ENCODE measurements at places on chromosomes 5 and 9.

- DNase-seq, result peak; percentile 11
Measured at GRCh38 chr9:7756088-7756487, 43.5 kb downstream of the DMAC1 start.

GRCh38 chr5:154524859-154525258 is 46.8 kb upstream of the HAND1 start:
- peak; percentile 10 for DNase-seq

DNA sequence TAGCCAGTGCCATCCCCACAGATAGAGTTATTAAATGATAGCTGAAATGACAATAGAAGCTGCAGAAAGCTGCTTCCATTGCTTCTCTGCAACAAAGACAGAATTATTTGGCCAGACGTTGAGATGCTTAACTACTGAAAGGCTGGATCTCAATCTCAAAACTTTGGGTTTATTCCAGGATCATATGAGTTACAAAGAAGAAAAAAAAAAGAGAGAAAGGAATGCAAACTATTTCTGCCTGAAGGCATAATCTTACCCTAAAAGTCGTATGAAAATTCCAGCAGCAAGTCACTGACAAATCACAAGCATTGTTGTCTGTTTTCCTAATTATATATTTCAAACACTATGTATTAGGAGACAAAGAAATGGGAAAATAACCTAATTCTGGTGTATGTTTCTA is 12.8 kb upstream of the TYRP1 start:
- DNase-seq, result peak; percentile 73

- peak; percentile 89 for DNase-seq
Measured at GRCh38 chr9:128911529-128912035, 9.2 kb upstream of the PHYHD1 start.

DNA sequence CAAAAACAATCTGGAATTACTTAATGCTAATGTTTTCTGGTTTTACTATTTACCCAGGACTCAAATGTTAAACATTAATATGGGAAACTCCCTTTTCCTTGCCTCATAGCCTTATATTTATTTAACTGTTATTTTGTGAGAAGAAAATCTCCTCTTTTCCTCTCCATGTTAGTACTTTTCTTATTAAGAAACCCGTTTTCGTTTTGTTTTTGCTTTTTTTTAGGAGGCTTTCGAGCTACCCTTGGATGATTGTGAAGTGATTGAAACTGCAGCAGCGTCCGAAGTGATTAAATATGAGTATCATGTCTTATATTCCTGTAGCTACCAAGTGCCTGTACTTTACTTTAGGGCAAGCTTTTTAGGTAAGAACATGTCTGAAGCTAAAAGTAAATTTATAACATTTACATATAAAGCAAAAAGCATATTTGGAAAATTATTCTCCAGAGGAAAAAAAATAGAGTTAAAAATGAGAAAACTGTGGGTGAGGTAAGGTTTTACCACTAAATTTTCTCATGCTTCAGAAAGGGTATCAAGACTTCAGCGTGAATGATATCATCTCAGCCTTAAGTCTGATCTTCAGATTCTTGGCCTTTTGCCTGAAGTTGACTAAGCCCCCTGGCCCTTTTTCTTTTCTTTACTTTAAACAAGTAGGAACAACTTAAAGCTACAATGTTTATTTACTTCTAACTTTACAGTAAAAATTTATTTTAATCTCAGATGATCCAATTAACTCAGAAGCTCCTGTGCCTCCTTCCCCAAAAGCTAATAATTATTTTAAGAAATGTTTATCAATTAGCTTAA is 113.8 kb downstream of the RPS23 start:
- peak; percentile 87 for DNase-seq

- no peak for DNase-seq
Measured at GRCh38 chr5:124683917-124684555, 62.4 kb downstream of the ZNF608 start.

DNA sequence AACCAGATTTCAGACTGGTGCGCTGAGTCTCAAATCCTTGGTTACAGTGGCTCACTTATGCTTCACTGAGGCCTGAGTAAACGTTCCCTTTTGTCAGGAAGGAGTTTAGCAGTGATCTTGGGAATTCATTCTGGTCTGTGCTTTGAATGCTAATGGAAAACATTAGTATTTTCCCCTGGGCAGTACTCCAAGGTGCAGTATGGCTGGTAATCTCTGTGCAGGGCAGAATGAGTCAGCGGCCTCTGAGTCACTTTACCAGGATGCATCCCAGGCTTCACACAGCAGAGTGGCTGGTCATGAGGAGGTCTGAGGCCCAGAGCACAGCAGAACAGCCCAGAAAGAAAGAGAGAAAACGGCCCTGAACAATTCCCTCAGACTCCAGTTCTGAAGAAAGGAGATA is 54.0 kb downstream of the PCA3 start:
- DNase-seq, result peak; percentile 98

GRCh38 chr5:10691826-10692785 is 68.9 kb downstream of the DAP start:
- peak; percentile 90 for DNase-seq

GRCh38 chr9:115439641-115440040 is 321.7 kb upstream of the TNC start:
- peak; percentile 21 for DNase-seq

- DNase-seq, result no peak
Measured at GRCh38 chr9:21294904-21295538, 10.1 kb downstream of the IFNA5 start.

- no peak for DNase-seq
Measured at GRCh38 chr5:100131161-100131560, 404.0 kb upstream of the FAM174A start.

- no peak for DNase-seq
Measured at GRCh38 chr5:107499237-107499636, 171.5 kb downstream of the EFNA5 start.

GRCh38 chr5:148858106-148858505 is 31.7 kb downstream of the ADRB2 start:
- DNase-seq, result peak; percentile 56

- peak; percentile 55 for DNase-seq
Measured at GRCh38 chr5:155833287-155833686, 493.7 kb upstream of the SGCD start.

DNA sequence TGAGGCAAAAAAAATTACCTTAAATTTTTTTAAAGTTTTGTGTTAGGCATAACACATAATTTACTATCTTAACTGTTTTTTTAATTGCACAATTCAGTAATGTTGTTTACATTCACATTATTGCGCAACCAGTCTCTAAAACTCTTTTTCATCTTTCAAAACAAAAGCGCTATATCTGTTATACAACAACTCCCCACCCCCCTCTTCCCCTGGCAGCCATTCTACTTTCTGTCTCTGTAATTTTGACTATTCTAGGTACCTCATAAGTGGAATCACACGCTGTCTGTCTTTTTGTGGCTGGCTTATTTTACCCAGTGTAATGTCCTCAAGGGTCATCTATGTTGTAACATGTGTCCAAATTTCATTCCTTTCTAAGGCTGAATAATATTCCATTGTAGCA is 241.5 kb upstream of the DMRT1 start:
- DNase-seq, result no peak

DNA sequence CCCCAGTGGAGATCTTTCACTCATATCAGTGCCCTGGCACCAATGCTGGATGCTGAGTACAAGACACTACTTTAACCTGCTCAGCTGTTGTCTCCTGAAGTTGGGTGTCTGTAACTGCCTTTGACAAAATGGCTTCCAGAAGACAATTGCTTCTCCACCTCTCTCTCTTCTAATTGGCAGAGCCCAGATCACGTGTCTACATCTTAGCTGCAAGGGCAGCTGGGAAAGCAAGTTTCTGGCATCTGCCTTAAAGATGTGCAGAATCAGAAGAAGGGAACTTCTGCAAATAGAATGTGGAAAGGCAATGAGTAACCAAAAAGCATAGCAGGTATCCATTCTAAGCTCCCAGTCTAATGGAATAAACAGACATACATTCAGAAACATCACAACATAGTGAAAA is 81.1 kb downstream of the PDZD2 start:
- no peak for DNase-seq

GRCh38 chr9:88990729-88991065 is 571 bp upstream of the S1PR3 start:
- DNase-seq, result no peak

DNA sequence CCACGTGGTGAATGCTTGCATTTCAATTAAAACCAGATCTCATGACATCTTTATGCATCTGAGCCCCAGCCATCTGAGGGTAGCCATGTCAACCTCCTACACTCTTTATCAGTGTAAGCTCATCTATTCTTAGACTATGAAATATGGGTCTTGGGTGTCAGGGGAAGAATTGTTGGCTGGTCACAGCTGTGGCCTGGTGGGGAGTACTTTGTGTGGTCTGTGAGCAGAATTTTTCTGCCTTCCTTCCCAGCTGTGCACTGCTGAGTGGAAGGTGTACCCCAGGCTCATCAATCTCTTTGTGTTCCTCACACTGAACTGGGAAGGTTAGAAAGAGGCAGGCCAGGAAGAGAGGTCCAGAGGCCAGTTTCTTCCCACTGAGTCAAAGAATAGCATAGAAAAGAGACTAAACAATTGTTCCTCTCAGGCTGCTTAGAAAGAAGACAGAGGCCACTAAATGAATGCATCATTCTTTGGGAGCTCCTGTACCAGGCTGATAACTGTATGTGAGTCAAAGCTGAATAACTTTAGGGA is 202.7 kb upstream of the RGMB start:
- DNase-seq, result peak; percentile 64

DNA sequence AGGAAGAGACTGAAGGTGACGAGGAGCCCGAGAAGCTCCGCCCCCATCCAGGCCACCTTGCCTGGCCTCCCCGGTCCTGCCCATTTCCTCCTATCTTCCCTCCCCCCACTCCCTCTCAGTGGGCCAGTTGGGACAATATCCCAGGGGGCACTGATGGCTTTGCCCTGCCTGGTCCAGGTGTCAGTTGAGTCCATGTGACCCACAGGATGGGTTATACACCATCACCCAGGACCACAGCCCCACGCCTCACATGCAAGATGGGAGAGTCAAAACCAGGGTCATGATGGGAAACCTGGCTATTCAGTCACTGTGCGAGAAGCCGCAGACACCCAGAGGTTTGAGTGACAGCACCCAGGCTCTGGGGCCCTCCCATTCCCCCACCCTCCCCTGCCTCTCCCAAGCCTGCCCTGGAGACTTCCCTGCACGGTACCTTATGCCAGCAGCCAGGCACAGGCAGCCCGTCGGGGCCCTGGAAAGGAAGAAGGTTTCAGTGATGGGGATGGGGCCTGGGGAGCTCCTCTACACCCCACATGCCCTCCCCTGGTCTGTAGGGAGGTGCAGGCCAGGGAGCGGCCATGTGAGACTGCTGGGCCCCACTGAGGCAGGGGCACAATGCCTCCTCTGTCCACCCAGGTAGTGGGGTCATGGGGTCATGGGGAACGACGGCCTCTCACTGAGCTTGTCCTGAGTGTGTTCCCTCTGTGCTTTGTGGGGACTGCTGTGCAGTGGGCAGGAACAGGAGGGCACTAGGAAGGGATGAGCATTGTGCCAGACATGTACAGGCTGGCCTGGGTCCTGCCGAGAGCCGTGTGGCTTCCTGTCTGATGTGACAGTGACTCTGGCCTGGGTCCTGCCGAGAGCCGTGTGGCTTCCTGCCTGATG is 6.3 kb upstream of the PHYKPL start:
- DNase-seq, result no peak

DNA sequence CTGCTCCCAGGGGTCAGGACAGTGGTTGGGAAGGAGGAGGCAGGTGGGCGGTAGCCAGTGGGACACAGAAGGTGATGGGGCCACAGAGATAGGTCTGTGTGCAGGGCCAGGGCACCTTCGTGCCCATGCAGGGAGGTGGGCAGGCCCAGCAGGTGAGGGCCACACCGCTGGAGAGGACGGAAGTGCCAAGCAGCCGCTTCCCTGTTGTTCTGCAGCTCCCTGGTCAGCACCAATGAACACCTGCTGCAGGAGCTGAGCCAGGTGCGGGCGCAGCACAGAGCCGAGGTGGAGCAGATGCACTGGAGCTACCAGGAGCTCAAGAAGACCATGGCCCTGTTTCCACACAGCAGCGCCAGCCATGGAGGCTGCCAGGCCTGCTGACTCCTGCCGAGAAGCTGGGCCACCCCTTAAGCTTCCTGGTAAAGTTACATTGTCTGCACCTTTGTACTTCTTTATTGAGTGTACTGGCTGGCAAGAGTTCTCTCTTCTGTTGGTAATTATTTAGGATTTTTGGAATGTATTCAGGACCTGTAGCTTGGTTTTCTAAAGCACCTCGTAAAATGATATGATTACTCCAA is 40.3 kb downstream of the TPPP start:
- DNase-seq, result no peak

GRCh38 chr5:132079081-132079480 is 5.5 kb downstream of the CSF2 start:
- no peak for DNase-seq

DNA sequence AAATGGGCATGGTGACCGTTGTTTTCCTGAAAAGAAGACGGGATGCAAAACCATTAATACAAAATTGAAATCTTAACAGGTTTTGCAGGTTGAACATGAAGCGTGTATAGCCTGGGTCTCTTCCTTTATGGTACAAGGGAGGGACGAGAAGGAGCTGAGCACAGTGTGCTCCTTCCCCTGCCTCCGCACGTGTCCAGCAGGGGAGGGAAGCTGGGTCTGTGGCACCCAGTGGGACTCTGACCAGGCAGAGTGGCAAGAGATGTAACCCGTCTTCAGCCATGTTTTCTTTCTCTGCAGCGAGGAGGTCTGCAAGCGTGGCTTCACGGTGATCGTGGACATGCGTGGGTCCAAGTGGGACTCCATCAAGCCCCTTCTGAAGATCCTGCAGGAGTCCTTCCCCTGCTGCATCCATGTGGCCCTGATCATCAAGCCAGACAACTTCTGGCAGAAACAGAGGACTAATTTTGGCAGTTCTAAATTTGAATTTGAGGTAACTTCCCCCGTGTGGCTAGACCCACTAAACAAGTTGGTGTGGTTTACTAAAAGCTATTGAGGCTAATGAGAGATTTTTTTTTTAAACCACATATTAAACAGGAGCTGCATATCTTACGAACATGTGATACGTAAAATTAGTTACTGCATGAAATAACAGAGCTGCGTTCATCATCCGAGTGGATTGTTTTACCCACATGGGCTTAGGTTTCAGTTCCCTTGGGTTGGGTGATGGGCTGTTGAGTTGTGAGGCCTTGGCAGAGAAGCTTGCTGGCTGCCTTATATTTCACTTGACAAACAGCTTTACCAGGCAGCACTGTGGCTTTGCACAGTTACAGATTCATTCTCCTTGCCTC is 143.7 kb downstream of the TRIO start:
- DNase-seq, result no peak

DNA sequence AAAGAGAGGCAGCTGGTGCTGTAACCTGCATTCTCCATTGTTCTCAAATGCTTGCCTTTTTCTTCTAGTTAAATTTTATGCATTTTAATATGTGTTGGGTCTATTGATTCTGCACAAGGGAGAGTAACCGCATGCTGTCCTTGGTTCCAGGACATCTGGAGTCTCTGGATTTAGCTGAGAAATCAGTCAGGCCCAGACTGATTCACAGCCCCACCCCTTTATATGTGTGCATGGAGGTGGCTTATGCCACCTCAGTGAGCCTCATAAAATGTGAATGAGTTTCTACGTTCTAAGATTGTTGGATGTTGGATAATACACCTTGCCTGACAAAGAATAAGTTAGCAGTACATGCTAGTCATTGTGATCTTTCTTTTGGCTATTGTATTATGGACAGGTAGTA is 110.1 kb upstream of the PANK3 start:
- no peak for DNase-seq

Measured in fibroblast of skin of abdomen (primary cell).